Astrocyte (in vitro differentiated cells and primary cell): ENCODE measurements at places on chromosomes 2 and 18.

DNA sequence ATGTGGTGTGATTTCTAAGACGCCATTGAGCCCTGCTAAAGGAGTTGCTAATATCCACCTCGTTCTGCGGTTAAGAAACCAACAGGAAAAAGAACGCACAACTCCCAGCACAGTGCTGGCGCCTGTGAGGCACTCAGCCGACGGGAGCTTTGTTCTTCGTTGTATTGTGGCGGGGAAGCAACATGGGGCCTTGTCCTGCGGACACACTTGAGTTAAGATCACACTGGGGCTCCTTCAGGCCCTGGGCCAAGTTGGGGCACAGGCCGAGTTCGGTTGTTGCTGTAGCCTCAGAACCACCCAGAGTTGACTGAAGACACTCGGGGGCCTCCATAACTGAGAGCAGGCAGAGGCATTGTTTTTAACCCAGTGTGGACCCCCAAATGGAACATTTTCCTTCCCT, 30.6 kb upstream of the CD8A start:
- no peak for DNase-seq

- peak; percentile 6 for DNase-seq
These were observed 154.9 kb downstream of the CTIF start for GRCh38 chr18:48693625-48694262.

GRCh38 chr2:121282800-121283385, 2.1 kb downstream of the TFCP2L1 start:
- DNase-seq: no peak

DNA sequence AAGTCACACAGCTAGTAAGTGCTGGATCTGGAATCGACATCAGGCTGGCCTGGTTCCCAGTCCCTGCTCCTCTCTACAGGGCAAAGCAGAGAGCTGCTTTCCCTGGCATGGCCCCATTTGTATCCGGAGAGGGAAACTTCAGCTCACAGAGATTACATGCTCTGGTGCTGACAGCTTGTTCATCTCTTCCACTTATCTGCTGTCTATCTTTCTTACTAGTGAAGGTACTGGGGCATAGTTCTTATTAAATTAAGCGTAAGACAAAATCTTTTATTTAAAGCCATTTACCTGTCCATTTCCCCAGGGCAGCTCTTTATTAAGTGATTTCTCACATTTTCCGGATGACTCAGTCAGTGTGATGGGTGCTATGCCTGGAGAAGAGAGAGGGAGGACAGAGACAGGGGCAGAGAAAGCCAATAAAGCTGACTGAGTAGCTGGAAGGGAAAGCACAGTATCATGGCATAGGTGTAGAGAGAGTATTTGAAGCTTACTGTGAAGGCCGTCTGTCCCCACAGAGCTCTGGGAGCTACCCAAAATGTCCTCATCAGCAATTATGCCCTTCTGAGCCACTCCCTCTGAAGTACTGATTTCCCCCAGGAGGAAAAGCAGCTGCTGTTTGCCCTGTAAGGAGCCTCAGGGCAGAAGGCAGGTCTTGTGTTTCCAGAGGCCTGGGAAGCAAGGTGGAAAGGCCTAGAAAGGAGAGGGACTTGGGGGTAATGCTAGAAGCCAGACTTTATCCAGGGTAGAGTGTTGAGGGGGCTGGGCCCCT, 44.1 kb upstream of the EPAS1 start:
- DNase-seq: peak; percentile 36

DNA sequence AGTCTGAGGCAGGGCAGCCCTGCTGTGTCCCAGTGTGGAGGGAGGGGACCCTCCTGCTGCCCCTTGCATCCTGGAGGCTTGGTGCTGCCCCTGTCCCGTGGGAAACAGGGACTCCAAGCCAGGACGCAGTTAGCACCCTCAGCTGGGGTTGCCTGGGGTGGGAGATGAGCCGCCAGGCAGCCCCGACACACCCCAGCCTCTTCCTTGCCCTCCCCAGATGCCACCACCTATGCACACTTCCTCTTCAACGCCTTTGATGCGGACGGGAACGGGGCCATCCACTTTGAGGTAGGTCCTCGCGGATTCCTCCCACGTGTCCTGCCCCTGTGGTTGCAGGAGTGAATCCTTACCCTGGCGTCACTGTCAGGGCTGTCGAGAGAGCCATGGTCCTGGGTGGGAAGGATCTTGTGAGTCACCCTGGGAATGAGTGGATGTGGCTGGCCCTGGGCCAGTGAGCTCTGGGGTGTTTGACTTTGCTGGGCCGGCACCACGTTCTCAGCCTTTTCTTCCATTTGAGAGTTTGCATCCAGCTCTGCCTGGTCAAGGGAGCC, 27.5 kb upstream of the FAHD2A start:
- peak; percentile 22 for DNase-seq

- no peak for DNase-seq
These were observed 8.9 kb downstream of the TNS1 start for GRCh38 chr2:217993817-217994463.

GRCh38 chr2:100297511-100297910, 24.8 kb downstream of the LONRF2 start:
- no peak for DNase-seq

GRCh38 chr18:21489119-21489750, 111.3 kb downstream of the ESCO1 start:
- peak; percentile 12 for DNase-seq

DNA sequence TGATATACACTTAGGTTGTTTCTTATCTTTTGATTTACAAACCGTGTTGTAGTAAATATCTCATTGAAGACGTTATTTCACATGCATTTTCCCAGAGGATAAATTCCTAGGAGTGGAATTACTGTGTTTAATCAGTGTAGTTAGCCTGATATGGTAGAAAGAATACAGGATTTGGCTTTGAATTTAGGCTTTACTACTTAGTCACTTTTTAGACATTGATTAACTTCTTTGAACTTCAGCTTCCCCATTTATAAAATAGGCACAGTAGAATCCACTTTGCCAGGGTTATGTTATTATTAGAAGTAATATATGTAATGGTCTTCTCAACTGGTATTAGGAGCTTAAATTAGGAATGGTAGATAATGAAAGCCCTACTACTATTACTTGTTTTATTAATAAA, 27.4 kb downstream of the PSMD14 start:
- DNase-seq: no peak

DNA sequence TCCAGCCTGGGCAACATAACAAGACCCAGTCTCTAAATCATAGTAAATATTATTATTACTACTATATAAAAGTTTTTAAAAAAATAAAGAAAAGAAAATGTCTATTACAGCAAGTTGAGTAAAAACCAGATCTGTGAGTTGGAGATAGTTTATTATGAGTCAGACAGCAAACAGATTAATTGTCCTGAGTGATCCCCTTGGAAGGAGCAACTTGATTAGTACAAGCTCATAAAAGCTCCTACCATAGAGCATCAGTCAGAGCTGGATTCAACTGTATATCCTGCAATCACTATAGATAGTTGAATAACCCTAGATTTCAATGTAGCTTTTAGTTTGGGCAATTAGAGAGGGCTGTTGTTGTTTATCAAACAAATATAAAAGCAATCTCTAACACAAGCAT, 84.1 kb downstream of the TRABD2A start:
- no peak for DNase-seq

- DNase-seq: no peak
These were observed at the start of gene ABHD1 for GRCh38 chr2:27123302-27124150. Gene ABHD1, plus strand, starts transcription at chr2:27123815. Its CDS starts 134 bp downstream, at chr2:27123949.

- DNase-seq: no peak
These were observed 7.7 kb upstream of the SNTG2 start for GRCh38 chr2:942775-943460.

GRCh38 chr2:239355724-239356123, 45.1 kb downstream of the HDAC4 start:
- DNase-seq: no peak

DNA sequence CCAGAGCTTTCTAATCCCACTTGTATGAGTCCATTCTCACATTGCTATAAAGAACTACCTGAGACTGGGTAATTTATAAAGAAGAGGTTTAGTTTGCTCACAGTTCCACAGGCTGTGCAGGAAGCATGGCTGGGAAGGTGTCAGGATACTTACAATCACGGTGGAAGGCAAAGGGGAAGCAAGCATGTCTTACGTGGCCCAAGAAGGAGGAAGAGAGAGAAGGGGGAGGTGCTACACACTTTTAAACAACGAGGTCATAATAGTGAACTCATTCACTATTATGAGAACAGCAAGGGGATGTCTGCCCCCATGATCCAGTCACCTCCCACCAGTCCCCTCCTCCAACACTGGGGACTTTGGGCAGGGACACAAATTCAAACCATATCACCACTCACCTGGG, 67.8 kb downstream of the TTC32 start:
- DNase-seq: no peak

DNA sequence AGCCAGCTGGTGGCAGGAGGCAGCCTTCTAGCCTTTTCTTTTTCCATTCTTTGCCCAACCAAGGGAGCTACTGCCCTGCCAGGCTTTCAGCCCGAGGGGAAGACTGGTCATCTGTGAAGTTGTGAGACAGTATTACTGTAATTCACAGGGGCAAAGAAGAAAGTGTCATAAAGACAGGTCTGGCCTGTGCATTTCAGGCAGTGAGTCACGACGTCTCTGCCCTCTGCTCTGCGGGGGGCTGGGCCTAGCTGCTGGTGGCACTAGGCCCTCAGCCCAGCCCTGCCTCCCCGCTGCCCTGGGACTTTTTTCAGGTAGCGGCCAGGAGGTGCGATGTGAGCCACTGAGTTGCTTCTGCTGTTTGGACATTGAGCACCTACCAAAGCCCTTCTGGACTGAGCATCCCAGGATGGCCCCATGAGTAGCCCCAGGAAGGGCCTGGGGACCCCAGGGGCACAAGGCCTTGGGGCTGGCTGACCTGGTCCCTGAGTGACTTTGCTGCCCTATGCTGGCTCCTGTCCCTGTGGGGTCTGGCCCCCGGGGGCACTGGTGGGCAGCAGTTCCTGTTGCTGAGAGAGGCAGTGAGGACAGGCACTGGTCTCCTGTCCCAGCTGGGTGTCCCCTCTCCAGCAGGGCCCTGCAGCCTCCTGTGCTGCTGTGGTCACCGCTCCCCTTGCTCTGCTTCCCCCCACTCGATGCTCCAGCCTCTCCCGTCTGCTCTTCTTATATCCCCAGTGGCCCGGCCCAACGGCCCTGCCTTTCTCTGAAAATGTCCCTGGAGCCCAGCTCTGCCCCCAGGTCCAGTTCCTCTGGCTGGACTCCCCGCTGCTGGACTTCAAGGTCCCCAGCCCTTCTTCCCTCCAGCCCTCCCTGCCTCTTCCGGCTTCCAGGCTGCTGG, 7.0 kb downstream of the INHBB start:
- DNase-seq: no peak

GRCh38 chr2:105732101-105732500, 12.6 kb upstream of the NCK2 start:
- DNase-seq: peak; percentile 61
